ENCODE measurements at places on chromosomes 6 and 20.

- DNase-seq, result no peak
Measured at GRCh38 chr6:142624978-142625715, 319.8 kb downstream of the HIVEP2 start.

DNA sequence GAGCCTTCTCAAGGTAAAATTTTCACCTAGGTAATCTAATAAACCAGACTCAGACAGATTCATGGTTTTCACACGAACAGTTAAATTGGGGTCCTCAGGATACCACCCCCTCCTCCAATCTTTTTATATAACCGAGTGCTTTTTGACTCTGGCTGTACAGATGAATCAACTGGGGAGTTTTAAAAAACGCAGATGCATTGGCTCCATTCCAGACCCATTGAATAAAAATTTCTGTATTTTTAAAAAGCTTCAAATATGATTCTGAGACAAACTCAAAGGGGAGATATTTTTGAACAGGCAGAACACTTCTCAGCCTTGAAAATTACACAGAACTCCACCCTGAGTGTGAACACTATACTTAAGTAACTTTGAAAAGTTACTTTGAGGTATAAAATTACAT is 7.2 kb downstream of the UTRN start:
- DNase-seq, result no peak

DNA sequence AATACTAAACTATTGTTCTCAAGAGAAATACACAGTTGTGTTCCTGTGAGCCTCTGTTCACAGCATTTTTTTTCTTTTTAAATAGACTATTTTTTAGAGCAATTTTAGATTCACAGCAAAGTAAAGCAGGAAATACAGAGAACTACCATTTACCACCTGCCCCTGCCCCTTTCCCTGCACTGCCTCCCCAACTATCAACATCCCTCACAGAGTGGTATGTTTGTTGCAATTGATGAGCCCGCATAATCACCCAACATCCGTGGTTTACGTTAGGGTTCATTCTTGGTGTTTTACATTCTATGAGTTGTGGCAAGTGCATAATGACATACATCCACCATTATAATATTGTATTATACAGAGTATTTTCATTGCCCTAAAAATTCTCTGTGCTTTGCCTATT is 71.6 kb upstream of the TNFAIP3 start:
- DNase-seq, result no peak

DNA sequence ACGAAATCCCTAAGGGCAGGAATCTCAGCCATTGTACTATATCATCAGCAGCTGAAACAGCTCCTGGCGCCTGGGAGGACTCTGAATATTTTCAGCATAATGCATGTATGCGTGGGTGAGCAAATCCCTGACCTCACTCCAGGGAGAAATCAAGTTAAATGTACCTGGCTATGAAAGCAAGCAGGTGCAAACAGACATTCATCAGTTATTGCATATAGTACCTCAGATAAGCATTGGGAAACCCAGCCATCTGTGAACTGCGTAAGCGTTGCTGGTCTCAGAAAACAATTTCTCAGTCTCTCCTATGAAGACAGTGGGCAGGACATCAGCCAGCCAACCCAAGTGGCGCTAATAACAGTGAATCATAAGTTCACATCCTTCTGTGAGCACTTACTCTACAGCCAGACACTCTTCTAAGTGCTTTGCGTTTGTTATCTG is 622.6 kb downstream of the EPM2A start:
- no peak for DNase-seq

GRCh38 chr6:7138921-7139358 is 31.2 kb downstream of the RREB1 start:
- peak; percentile 69 for DNase-seq

- DNase-seq, result no peak
Measured at GRCh38 chr6:33692760-33693158, 18.7 kb downstream of the UQCC2 start.

DNA sequence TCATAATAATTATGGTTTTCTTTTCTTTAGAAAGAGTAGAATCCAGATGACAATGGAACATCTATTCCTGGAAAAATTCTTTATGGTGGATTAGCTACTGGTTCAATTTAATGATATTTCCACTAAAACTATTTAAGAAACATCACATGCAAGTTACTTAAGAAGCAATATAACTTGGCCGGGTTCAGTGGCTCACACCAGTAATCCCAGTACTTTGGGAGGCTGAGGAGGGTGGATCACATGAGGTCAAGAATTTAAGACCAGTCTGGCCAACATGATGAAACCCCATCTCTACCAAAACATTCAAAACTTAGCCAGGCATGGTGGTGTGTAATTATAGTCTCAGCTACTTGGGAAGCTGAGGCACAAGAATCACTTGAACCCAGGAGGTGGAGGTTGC is 65.9 kb upstream of the SMLR1 start:
- no peak for DNase-seq

GRCh38 chr6:156691018-156691417 is 86.2 kb upstream of the ARID1B start:
- DNase-seq, result no peak

- no peak for DNase-seq
Measured at GRCh38 chr20:19026901-19027644, 185.4 kb upstream of the SLC24A3 start.

GRCh38 chr6:29955783-29956182 is 13.5 kb downstream of the HLA-A start:
- no peak for DNase-seq

DNA sequence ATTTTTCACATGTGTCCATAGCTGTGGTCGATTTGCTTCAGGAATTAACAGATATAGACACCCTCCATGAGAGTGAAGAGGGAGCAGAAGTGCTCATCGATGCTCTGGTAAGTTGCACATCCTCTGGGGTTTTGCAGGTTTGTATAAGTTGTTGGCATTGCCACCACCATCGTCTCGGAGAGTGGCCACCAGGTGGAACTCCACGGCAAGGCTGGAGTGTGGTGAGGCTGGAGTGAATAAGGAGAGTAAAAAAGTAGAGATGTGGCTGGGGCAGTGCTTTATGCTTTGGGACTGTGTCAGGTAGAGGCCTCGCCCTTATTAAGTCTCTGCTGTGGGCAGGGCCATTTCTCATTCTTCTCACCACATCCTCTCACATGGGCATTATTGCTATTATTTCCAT is 63.7 kb downstream of the CTNNBL1 start:
- no peak for DNase-seq

GRCh38 chr20:34350095-34350494 is 13.0 kb upstream of the ITCH start:
- DNase-seq, result no peak

DNA sequence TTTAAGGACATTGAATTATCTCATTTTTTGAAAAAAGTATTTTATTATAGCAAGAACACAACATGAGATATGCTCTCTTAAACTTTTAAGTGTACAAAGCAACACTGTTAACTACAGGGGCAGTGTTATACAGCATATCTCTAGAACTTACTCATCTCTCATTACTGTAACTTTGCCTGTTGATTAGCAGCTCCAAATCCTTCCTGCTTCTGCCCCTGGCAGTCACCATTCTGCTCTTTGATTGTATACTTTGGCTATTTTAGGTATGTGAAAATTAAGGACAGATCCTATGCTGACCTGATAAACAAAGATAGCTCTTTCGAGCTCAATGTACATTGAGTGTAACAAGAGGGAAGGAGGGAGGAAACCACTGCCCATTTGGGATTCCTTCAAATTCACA is 1349.8 kb upstream of the GJE1 start:
- no peak for DNase-seq

GRCh38 chr20:57395111-57395966 is 4.1 kb downstream of the RBM38 start:
- no peak for DNase-seq

- DNase-seq, result no peak
Measured at GRCh38 chr6:23036406-23036983, 467.1 kb downstream of the HDGFL1 start.

DNA sequence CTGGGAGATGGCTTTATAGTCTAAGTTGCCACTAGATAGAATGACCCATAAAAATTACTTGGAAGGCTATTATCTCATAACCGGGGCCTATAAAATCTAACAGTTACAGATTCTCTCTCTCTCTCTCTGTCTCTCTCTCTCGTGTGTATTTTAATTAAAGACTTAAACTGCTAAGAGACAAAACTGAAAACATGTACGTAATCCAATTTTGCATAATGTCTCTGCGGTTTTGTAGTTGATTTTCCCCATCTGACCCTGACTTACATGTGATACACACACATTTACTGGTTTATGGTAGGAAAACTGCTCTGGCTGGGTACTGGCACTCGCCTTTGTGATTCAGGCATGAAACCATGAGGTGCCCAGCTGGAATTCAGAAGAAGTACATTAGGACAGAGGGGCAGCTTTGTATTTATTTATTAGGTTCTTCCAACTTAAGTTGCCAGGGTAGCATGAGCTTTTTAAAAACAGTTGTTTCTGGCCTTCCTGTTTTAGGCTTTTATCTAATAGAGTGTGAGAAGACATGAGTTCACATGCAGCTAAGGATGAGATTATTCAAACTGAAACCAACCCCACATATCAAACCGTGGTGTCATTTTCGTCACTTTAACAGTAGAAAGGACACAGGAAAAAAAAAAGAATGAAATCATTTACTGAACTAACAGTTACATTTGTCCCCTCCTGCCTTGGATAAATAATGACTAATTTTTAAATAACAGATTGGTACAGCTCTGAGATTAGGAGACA is 182.5 kb downstream of the GMPR start:
- peak; percentile 25 for DNase-seq

DNA sequence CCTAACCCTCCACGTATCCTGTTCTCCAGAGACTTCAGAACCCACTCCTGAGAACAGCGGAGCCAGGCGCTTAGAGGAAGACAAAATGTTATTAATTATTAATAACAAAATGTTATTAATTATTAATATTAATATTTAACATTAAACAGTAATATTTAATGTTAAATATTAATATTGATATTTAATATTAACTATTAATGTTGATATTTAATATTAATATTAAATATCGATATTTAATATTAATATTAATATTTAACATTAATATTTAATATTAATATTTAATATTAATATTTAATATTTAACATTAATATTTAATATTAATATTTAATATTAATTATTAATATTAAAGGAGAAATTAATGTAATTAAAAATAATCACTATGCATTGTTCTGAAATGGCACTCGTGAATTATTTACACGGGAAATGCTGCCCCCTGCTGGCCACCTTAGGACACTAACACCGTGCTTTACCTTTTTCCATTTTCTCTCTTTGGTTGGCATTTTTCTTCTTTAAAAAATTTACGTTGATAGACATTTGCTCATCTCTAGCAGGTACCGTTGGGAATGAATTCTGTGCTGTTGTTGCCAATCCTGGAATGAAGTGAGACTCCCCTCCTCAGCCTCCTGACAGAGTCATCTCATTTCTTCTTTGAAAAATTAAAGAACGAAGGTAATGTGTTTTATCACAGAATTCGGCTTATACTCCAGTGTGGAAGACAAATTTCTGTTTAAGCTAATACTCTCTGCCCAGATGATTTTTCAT is 7.5 kb upstream of the GGTLC1 start:
- peak; percentile 73 for DNase-seq

DNA sequence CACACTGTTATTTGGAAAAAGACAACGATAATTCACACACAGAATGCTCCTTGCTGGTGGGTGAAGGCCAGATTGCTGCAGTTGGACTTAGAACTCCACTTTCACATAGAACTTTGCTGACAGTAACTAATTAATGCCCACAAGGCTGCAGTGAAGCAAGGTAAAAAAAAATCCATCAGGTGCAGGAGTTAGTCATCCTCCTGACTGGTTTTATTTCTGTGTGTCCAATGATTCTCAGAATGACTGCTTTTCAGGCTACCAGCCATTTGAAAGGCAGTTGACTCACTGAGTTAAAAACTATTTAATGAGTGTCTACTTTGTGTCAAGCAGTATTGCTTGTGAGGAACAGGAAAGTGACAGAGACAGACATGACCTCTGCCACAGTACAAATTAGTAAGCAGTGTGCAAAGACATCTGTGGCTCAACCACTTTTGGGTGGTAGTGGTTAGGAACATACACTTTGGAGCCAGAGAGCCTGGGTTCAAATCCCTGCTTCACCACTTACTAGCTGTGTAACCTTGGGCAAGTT is 41.9 kb downstream of the ELOVL5 start:
- peak; percentile 18 for DNase-seq

DNA sequence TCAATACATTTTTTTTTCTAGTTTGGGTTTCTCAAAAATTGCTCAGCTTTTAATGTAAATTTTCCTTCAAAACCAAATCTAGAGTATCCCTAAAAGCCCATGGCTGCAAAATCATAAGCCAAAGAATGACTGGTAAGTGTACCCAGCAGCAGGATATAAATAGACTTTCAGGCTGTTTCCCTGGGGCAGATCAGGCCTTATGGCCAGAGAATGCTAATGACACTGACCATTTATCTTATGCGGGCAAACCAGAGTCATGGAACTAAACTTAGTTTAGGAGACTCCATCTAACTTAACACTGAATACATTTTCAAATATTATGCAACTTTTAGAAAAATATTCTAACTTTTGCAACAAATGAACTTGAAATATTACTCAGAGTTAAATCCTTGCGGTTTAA is 7.4 kb downstream of the OSER1 start:
- no peak for DNase-seq

DNA sequence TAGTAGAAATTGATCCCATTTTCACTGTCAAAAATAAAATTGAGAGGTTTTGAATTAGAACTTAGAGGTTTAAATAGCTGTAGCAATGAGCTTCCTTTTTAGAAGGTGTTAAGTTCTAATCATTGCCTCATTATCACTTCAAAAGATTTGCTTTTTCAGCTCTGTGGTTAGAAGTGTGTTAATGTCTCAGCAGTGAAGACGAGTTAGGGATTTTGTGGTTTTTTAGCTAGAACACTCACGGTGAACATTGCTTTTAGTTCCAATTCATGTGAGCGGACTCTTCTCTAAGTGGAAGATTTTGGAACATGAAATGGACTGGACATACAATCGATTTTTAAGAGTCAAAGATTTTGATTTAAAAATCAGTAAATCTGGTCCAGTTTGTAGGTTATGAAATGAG is 12.7 kb upstream of the IFNGR1 start:
- DNase-seq, result no peak
